Activated naive CD4-positive, alpha-beta T cell treated with anti-CD3 and anti-CD28 coated beads for 36 hours (primary cell): ENCODE measurements at places on chromosomes 12 and 14.

DNA sequence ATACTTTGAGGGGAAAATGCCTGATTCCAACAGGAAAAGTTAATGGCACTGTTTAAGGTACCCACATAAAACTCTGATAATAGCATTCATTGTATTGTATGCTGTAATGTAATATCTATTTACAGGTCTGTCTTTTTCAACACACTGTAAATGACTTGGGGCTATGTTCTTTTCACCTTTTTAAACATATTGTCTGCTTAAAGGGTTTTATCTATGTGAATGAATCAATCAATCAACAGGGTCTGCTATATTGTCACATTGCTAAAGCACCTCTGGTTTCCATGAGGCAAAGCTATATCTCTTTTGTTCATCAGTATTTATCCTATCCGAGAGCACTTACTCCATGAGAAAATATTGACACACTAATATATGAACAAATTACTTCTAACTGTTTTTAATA is 288.0 kb downstream of the SLC6A15 start:
- H3K36me3 ChIP-seq, result no peaks in the 10 kb centered on the region
- no peak overlapping the region for H3K4me3 ChIP-seq
- no peak overlapping the region for H3K27ac ChIP-seq
- no peak for DNase-seq

DNA sequence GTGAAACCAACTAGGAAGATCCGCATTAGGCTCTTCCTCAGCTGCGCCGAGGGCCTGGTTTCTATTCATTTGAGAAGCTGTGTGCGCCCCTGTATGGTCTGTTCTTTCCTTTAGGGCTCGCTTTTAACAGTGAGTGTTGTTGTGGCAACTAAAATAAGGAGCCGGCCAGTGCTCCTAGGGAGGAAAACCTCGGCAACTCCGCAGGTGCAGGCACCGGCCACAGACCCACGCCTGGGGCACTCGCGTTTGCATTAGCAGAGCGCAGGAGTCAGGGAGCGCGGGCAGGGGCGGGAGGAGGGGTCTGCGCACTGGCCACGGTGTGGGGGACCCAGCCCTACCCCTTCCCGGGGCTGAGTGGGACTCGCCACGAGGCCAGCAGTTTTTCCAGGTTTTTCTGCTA is 50.5 kb downstream of the STX2 start:
- no peaks in the 10 kb centered on the region for H3K27me3 ChIP-seq
- H3K4me3 ChIP-seq, result no peak overlapping the region
- peaks cover 54% of the 10 kb centered on the region for H3K36me3 ChIP-seq
- H3K27ac ChIP-seq, result no peak overlapping the region

GRCh38 chr12:5691943-5692342 is 253.1 kb downstream of the ANO2 start:
- no peak overlapping the region for H3K4me3 ChIP-seq
- H3K27me3 ChIP-seq, result peaks cover 10% of the 10 kb centered on the region
- no peak overlapping the region for H3K27ac ChIP-seq
- no peaks in the 10 kb centered on the region for H3K36me3 ChIP-seq

- no peaks in the 10 kb centered on the region for H3K4me1 ChIP-seq
- H3K27ac ChIP-seq, result no peak overlapping the region
- peaks cover 14% of the 10 kb centered on the region for H3K36me3 ChIP-seq
- no peak overlapping the region for H3K4me3 ChIP-seq
- H3K27me3 ChIP-seq, result no peaks in the 10 kb centered on the region
Measured at GRCh38 chr12:26410689-26411088, 215.3 kb downstream of the SSPN start.

DNA sequence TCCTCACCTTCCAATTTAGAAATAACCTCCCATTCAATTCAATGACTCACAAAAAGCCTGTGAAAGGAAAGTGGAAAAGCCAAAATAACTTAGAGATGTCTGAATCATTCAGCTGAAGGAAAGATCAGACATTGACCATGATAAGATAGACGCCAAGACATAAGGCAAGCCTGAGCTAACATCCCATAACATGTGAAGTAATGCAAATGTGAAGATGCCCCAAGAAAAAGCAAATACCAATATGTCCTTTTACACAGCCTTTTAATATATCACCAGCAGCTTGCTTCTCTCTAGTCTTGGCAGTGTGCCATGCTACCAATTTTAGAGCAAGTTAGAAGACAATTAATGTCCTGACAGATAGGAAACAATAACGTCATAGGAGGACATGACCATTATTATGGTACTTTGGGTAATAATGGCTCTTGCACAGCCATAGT is 2.4 kb upstream of the NUMB start:
- H3K27me3 ChIP-seq, result no peaks in the 10 kb centered on the region
- no peak for DNase-seq
- H3K4me3 ChIP-seq, result no peak overlapping the region
- H3K36me3 ChIP-seq, result no peaks in the 10 kb centered on the region
- peaks cover 45% of the 10 kb centered on the region for H3K4me1 ChIP-seq
- H3K27ac ChIP-seq, result no peak overlapping the region

DNA sequence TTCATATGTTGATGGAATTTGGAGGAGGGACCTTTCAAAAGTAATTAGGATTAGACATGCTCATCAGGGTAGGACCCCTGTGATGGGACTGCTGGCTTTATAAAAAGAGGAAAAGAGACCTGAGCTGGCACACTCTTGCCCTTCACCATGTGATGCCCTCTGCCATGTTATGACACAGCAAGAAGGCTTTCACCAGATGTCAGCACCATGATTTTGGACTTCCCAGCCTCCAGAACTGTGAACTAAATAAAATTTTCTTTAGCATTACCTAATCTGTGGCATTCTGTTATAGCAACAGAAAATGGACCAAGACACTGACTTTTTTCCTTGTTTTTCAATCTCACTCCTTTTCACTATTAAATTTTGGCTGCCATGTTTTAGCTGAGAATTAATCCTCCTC is 105.0 kb upstream of the TMPO start:
- DNase-seq, result no peak
- H3K36me3 ChIP-seq, result no peaks in the 10 kb centered on the region
- H3K27ac ChIP-seq, result no peak overlapping the region
- no peak overlapping the region for H3K4me3 ChIP-seq
